ENCODE measurements at places on chromosomes 6 and 20.
A peak's percentile ranks its signal among the peaks of the same experiment; 100 is the strongest.

- no peak for DNase-seq
These were observed 42.9 kb downstream of the ZFAND3 start for GRCh38 chr6:37862430-37862829.

- no peak for DNase-seq
These were observed 11.3 kb downstream of the GINS1 start for GRCh38 chr20:25418776-25419175.

GRCh38 chr20:34110745-34111641, 1.1 kb downstream of the EIF2S2 start:
- peak; percentile 24 for DNase-seq

DNA sequence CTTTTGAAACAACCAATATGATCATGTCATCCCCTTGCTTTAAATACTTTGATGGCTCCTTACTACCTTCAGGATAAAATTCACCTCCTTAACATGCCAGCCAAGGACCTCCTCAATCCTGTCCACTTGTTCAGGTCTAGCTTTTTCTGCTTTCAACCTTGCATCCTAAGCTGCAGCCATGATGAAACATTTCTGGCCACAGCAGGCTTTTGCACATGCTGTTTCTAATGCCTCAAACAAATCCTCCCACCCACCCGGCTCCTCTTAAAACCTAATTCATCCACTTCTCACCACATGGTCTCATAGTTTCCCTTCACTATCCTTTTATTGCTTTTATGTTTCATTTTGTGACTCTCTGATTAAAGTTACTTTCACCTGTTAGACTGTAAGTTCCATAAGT, 124.6 kb downstream of the MYB start:
- no peak for DNase-seq

DNA sequence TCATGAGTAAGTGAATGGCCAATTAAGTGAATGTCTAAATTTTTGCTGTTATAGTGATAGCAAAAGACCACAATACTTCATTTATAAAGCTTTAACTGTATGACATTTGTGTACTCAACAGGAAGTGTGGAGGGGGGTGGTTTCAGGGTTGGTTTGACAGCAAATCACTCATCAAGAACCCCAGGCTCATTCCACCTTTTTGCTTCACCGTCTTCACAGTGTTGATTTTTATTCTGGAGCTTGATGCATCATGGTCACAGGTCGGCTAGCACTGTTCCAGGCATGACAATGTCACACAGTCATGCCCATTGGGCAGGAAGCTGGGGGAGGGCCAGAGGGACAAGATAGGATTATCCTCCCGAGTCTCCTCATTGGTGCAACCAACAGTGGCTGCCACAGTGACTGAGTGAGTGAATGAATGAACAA, 75.0 kb downstream of the MDGA1 start:
- DNase-seq = peak; percentile 11

GRCh38 chr20:23180451-23180921, 94.4 kb upstream of the CD93 start:
- no peak for DNase-seq

GRCh38 chr20:20658871-20659431, 53.5 kb downstream of the RALGAPA2 start:
- no peak for DNase-seq
